ENCODE measurements at places on chromosomes 5 and 9. TPM values are rescaled to one million over a fixed set of nuclear protein-coding genes. Genes with fewer than 3 reads are reported as not detected.

- no peak for DNase-seq
Observed at GRCh38 chr5:71836084-71836483, 117.0 kb downstream of the CARTPT start.

GRCh38 chr9:134319306-134320125, 6.7 kb upstream of the RXRA start:
- peak; percentile 4 for DNase-seq

GRCh38 chr9:95609426-95609825, 92.7 kb upstream of the PTCH1 start:
- no peak for DNase-seq

GRCh38 chr5:39905356-39905755, 480.6 kb upstream of the DAB2 start:
- DNase-seq: no peak

- no peak for DNase-seq
Observed at GRCh38 chr9:97601228-97601898, 31.8 kb downstream of the TSTD2 start.

- peak; percentile 30 for DNase-seq
Observed at GRCh38 chr5:617896-618295, 5.8 kb downstream of the CEP72 start.

DNA sequence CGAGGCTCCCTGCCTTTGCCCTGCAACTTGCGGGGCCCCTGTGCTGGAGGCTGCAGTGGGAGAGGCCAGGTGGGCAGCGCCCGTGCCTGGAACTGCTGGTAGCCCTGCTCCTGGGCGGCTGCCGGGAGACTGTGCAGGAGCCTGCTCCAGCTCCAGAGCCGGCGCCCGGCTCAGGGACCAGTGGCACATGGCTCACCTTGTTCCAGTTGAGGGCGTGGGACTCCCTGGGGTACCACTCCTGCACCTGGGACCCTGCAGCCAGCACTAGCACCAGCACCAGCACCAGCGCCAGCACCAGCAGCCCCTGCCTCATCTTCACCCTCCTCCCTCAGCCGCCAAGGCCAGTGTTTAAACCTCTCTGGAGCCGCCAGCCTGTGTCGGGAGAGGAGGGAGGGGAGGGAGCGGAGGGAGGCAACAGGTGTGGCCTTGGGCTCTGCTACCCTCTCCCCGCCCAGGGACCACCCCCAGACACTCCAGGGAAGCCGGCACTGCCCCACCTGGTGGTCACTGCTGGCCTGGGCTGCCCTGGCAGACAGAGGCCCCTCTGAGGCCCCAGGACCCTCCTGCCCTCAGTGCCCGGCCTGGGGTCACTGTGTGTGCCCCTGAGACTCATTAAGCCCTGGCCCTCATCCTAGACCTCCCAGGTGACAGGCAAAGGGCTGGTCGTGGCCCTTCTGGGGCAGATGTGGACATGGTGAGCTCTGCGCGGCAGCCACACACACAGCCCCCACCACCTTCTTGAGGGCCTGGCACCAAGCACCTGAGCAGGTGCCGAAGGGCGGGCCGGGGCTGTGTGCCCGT, at the start of gene LCN10:
Gene LCN10, minus strand, starts transcription at position 350 of the 801 bp plus-strand sequence. Its CDS starts 37 bp downstream, at position 313.
- DNase-seq: no peak

- DNase-seq: no peak
Observed at GRCh38 chr5:141413540-141414069, 818 bp downstream of the PCDHGA10 start.

GRCh38 chr5:91219803-91220371, 163.2 kb downstream of the ARRDC3 start:
- DNase-seq: no peak

DNA sequence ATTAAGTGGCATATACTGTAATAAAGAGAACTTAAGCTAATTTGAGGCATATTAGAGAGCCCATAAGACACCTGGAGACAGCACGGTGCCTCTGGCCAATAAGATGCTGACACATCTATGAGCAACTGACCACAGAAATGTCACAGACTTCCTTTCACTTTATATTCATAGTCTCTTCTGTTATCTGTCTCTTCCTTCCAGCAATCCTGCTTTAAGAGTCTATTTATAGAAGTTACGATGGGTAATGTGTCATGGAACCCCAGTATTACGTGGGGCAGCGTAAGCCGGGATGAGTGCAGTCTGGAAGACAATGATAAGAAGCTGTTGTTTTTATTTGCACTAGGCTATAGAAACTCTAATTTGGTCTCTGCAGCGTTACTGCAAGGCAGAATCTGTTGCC, 136.8 kb downstream of the CFAP90 start:
- DNase-seq: no peak

DNA sequence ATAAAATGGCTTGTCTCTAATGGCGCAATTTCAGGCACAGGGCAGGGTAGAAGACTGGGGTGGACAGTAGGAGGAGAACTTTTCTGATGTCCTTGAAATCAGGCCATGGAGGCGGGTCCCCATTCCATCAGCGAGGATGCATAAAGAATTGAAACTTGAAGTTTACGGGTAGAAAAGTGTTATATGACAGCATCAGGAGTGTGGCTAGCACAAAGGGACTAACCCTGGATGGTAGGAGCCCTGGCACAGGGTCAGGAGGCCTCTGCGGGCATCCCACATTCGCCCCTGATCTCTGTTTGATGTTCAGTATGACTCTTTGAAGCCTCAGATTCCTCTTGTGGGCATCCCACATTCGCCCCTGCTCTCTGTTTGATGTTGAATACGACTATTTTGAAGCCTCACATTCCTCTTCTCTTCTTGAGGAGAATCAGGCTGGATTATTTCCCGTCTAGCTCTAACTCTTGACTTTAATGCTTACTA, 94.8 kb upstream of the ADRA1B start:
- DNase-seq: no peak

DNA sequence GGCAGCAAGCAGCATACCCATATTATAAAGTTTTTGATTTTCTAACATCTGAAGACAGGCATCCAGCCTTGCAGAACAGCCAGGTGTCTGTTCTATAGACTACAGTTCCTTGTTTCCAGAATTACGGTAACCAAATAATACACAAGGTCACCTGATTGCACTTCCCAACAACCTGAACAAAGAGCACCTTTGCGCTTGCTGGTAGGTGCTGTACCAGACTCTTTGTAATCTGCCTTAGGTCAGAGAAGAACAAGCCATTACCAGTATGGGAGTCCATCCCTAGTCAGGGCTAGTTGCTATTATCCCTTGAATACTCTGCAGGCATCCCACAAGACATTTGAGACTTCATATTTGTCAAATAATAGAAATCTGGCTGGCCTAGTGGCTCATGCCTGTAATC, 256.2 kb downstream of the ARRDC3 start:
- DNase-seq: no peak

DNA sequence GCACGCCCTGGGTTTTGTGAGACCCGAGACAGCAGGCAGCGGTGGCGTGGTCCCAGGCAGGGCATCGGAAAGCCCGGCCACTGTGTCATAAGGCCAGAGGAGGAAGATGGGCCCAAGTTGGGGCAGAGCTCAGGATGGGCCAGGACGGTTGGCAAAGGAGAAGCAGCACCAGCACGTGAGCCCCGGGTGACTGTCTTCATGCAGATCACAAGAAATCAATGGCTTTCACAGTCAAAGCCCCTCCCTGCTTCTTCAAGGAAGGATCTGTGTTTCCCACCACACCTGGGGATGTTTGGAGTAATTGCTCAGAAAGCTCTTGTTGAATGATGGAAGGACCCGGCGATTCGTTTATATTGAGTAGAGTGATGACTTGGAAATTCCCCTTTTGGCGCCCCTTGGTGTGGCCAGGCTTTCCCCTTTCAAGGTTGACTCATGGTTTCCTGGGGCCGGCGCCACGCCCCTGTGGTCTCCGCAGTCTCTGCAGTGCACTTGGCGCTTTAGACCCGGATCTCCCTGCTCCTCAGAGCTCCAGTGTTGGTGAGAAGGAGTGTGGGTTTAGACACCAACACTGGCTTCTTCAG, 52.1 kb downstream of the IL31RA start:
- no peak for DNase-seq

GRCh38 chr5:32426440-32427151, 17.9 kb downstream of the ZFR start:
- DNase-seq: no peak

DNA sequence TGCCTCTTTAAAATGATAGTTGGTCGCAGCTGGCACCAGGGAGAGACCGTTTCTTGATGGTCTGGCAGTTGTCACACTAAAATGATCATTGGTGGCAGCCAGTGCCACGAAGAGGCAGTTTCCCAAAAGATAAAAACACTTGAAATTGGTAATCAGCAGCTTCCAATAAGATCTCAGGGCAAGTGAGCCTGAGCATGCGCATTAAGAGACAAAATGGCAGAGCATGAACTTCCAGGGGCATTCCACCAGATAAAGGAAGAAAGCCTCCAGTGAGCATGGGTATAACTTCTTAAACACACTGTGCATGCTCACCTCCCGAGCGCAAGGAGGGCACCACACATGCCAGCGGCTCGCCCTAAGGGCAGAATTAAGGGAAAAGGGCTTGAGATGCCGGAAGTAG, 1594.2 kb upstream of the CDH9 start:
- no peak for DNase-seq

DNA sequence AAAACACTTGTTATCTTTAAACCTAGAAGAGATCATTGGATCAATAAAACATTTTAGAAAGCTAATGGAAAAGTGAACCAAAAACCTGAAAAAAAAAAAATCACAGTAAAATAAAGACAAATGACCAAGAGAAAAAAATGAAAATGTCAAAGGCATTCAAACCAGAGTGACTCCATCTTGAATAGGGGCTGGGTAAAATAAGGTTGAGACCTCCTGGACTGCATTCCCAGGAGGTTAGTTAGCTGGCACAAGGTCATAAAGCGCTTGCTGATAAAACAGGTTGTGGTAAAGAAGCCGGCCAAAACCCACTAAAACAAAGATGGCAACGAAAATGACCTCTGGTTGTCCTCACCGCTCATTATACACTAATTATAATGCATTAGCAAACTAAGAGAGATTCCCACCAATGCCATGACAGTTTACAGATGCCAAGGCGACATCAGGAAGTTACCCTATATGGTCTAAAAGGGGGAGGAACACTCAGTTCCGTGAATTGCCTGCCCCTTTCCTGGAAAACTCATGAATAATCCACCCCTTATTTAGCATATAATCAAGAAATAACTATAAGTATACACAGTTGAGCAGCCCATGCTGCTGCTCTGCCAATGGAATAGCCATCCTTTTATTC, 116.7 kb upstream of the NEK6 start:
- no peak for DNase-seq

DNA sequence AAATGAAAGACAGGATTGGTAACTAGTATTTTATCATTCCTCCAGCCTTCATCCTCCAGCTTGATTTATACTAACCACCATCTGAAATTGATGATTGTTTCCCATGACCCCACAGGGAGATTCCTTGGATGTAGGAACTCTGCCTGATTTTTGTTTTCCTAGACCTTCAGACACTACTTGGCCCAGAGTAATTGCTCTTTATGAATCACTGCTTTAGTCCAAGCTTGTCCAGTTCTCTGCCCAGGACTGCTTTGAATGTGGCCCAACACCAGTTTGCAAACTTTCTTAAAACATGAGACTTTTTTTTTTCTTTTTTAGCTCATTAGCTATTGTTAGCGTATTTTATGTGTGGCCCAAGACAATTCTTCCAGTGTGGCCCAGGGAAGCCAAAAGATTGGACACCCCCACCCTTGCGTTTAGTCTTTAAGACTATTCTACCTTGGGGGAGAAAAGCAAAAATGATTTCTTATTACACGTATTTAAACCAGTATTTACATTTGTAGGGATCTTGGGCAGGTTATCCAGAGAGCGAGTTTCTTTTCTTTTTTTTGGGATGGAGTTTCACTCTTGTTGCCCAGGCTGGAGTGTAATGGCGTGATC, 18.4 kb downstream of the BASP1 start:
- DNase-seq: no peak

DNA sequence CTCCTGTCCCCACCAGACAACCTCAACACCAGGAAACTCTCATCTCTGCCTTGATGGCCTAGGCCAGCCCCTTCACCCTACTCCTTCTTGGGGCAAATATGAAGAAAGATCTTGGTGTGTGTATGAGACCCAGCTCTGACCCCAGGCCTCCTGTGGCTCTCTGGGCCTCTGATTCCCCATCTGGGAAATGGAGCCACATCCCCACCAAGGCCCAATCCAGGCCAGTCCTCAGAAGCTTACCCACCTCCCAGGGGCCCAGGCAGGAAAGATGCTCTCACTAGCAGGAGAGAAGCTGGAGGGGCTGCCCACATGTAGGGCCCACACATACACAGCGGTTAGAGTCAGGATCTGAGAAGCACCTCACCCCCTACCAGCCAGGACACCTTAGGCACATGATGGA, 38.9 kb downstream of the BICD2 start:
- DNase-seq: no peak

- no peak for DNase-seq
Observed at GRCh38 chr9:111271481-111272080, 58.4 kb downstream of the OR2K2 start.

- no peak for DNase-seq
Observed at GRCh38 chr5:81165493-81166119, 67.5 kb upstream of the CKMT2 start.

- no peak for DNase-seq
Observed at GRCh38 chr5:149750596-149750995, 20.5 kb downstream of the PPARGC1B start.

GRCh38 chr9:126111556-126111955, 215.1 kb upstream of the MVB12B start:
- peak; percentile 4 for DNase-seq

DNA sequence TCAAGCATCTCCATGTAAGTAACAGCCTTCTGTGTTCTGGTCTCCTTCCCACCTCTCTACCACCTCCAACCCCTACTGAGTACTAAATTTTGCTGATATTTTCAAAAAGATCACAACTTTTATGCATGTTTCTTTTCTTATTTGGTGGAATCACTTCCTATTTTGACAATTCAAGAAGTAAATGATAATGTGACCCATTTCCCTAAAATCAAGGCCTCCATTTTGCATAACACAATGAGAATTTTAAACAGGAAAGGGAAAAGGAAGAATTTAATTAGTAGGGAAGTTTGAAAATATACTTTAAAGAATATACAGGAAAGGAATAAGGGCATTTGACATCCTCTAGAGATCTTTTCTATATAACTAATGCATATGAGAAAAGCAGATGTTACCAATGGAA, 212.9 kb upstream of the RASA1 start:
- no peak for DNase-seq

- no peak for DNase-seq
Observed at GRCh38 chr5:31173614-31174013, 19.9 kb upstream of the CDH6 start.

GRCh38 chr9:126419475-126419874, 92.8 kb downstream of the MVB12B start:
- DNase-seq: no peak

DNA sequence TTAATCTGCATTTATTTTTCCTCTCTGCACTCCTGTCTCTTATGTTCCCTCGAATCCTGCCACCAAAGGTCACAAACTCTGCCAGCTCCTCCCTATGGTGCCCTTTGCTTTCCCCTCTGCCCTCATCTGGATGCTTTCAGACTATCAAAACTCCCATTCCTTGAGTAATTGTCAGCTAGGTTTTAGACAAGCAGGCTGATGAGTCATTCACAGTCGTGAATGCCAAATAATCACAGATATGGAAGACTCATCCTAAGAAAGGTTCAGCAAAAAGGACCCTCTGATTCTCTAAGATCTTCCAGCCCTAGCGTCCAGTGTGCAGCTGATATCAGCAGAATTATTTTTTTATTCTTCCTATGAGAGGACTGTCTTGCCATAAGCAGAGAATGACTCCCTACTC, 104.5 kb upstream of the NUDT12 start:
- no peak for DNase-seq

- no peak for DNase-seq
Observed at GRCh38 chr9:95171001-95171400, 146.5 kb downstream of the FANCC start.

The RGS7BP gene
- 9.2 TPM for total RNA-seq

The HIGD2A gene
- total RNA-seq: 36.7 TPM

The CRHBP gene
- 0.32 TPM for total RNA-seq

The MLANA gene
- not detected for total RNA-seq

The CD72 gene
- total RNA-seq: not detected

The SAXO1 gene
- total RNA-seq: 0.11 TPM

Measured in ascending aorta (tissue), 2 donors.